ENCODE measurements at places on chromosomes 12 and 14.
A peak's percentile ranks its signal among the peaks of the same experiment; 100 is the strongest.

- peak; percentile 57 for ATAC-seq
These were observed 986.3 kb upstream of the TMEM132C start for GRCh38 chr12:127280393-127281275.

DNA sequence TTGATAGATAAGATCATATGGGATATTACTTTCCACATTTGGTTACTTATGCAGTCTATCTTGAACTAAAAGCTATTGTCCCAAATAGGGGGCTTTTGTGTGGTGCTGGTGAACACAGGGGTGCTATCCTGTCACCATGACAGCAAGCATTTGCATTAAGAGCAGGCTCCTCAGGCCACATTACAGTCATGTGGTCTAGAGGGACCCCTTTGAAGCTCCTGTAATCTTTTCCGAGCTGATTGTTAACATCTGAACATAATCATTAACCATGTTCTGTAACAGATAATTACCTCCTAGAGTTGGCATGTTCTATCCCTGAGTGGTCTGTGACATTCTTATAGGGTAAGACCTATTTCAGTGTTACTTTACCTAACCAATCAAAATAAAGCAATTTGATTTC, 178.8 kb downstream of the KTN1 start:
- ATAC-seq = no peak

GRCh38 chr12:109740694-109741245, 27.1 kb downstream of the FAM222A start:
- no peak for ATAC-seq

- ATAC-seq = no peak
These were observed 25.6 kb downstream of the TCTN1 start for GRCh38 chr12:110639336-110640141.

Data from esophagus mucosa (tissue), 1 donor.